Lung (tissue), 17 donors: ENCODE measurements at places on chromosomes 16 and 17.

DNA sequence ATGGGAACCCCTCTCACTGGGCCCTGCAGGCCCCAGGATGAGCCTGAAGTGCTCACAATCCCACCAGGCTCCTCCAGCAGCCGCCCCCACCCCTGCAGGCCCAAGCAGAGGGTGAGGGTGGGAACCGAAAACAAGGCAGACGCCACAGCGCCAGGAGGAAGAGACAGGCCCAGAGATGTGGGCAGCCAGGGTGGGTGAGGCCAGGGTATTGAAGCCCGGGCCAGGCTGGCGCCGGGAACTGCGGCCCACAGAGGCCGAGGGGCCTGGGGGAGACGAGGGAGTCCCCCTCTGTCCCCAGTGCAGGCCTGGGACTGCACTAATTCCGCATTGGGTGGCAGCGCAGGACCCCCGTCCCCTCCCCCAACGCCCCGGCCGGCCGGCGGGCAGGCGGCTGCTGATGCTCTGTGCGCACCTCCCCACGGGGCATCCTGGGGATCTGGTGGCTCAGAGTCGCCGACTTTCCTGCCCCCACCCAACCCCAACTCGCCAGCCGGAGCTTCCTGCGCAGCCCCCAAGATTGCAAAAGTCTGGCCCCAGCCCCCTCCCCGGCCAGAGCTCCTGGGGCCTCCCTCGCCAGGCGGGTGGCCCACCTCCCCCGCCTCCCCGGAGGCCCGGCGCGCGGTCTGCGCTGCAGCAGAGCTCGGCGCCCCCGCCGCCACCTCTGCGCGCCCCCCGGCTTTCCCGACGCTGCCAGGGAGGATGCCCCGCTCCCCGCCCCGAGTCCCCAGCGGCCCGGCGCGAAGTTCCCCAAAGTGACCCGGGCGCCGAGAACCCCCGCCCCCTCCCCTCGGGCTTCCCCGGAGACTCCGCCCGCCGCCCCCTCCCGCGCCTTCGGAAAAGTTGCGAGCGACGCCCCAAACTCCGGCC is 107.8 kb downstream of the ENGASE start:
- DNase-seq = no peak

- DNase-seq = no peak
Measured at GRCh38 chr16:72877374-72878028, 170.4 kb downstream of the ZFHX3 start.

DNA sequence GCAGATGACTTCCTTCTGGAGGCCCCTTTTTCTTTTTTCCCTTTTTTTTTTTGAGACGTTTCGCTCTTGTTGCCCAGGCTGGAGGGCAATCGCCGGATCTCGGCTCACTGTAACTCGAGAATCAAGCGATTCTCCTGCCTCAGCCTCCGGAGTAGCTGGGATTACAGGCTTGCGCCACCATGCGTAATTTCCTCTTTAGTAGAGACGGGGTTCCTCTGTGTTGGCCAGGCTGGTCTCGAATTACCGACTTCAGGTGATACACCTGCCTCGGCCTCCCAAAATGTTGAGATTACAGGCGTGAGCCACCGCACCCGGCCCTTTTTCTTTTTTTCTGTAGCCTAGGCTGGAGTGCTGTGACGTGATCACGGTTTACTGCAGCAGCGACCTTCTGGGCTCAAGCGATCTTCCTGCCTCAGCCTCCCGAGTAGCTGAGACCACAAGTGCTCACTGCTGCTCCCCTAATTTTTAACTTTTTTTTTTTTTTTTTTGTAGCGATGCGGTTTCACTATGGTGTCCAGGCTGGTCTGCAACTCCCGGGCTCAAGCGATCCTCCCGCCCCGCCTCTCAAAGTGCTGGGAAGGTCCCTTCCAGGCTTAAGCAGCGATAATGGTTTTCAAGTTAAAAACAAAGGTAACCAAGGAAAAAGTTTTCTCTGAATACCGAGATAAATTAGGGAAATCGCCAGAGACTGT is 956 bp upstream of the IST1 start:
- DNase-seq = peak; percentile 72

- DNase-seq = no peak
Measured at GRCh38 chr16:85331688-85332087, 219.4 kb upstream of the CIBAR2 start.

DNA sequence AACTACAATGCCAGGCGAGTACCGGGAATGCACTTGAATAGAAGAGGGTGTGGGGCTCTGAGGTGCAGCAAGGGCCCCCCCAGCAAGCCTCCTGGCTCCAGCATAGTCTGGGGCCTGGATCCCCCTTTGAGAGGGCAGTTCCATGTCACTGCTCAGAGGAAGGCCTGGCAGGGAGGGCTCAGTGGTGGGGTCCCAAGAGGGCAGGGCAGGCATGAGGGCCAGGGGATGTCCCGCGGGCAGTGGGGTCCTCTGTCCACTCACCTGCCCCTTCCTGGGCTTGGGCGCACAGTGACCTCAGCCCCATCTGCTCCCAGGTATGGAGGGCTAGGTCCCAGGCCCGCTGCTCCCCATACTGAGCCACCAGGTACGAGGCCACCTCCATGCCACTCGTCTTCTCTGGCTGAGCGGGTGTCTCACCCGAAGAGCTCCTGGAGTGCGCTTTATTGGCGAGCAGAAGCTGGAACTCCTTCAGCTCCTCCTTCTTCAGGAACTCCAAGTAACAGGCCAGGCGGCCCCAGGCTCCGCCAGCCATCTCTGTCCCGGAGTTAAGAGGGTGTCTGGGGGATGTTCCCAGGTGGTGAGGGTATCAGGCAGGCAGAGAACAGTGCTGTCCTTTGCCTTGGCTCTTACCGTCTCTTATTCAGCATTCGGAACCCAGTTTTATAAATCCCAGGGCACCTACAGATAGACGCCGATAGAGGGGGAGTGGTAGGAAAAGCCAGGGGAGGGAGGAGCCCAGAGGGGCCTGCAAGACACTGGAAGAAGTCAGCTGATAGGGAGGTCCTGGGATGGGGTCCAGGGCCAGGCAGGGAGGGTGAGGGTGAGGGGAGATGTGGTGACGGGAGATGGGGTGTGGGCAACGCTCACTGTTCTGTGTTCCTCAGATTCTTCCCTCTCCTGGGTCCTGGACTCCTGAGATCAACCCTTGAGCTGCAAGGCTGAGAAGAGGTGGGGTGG is 605 bp downstream of the NLRP1 start:
- no peak for DNase-seq
